ENCODE measurements at places on chromosomes 5 and 9.

DNA sequence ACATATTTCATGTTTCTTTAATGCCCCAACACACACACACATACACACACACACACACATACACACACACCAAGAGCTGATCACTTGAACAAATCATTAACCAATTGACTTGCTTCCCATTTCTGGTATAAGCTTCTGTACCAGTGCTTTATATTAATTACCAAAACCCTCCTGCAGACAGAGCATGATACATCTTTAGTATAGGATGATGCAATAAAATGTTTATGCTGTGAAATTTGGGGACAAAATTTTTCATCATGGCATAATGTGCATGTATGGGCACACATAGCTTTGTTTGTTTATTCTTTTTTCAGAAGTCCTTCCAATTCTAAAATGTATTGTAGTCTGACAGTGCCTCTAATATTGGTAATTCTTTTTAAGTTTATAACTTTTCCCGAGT is 34.5 kb downstream of the SLC1A3 start:
- no peak for DNase-seq

DNA sequence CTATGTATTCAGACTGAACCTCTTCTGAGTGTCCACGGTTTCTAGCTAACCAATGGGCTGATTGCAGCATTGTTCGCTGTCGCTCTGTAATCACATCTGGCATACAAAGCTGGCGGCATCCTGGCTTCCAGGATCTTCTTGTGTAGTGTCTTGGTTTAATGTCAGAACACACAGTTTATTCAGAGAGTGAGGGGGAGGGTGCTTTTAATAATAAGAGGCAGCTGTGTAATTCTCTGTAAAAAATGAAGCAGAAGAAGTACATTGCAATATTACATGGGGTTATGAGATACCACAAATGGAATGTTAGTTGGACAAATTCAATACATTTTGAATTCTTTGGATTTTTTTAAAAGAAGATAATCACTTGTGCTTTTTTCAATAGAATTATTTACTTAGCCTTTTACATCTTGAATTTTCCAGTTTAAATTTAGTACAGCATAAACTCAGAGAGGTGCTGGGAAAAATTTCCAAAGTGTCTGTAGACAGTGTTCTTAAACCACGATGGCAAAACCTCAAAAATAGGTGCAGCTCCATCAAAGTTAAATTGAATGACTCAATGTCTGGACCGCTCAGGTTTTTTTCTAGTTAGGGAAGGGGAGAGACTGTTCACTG is 206.0 kb downstream of the PCSK1 start:
- no peak for DNase-seq

GRCh38 chr5:74452856-74453255 is 187.7 kb downstream of the ENC1 start:
- no peak for DNase-seq

DNA sequence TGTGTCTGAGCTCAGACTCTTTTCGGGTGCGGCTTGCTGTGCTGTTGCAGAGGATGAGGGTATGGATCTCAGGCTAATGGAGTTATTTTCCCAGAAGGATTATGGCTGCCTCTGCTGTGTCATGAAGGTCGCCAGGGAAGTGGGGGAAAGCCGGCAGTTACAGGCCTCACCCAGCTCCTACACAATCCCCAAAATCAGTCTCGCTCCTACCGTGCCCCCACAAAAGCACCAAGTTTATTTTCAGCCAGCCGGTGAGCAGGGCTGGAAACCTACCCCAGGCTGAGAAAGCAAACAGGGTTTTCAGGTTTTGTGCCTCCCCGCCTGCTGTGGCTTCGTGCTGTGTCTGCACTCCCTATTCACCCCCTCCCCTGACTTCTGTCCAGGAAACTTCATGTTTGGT is 113.3 kb downstream of the SLC24A2 start:
- no peak for DNase-seq

- DNase-seq, result no peak
Observed at GRCh38 chr9:137247135-137247915, 3.8 kb upstream of the STPG3 start.

- no peak for DNase-seq
Observed at GRCh38 chr5:77991084-77991483, 214.9 kb upstream of the TBCA start.

DNA sequence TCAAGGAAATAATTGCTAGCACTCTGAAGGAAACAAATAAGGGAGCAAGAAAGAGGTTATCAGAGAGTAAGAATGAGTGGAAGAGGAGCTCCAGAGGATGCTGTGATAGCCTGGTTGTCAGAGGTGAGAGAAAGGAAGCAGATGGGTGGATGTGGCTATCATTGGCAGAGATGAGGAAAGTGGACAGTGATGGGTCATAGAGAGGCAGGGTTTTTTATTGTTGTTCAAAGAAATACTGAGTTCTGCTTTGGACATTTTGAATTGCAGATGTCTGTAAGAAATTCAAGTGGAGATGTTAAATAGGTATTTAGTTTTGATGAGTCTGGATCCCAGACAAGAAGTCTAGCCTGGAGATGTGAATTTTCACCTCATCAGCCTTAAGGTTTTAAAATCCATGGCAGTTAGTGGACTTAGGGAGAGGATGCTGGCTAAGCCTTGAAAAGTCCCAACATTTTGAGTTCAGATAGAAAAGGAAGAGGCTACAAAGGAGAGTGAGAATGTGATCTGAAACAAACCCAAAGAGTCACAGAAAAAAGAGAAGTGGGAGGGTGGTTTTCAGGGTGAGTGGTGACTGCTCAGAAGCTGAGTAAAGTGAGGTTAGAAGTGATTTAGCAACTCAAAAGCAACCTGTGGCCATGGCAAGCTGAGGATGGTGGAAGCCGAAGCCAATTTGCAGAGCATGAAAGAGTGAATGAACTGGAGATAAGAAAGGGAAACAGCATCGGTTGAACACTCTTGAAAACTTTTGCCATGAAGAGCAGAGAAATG is 50.4 kb downstream of the PPIC start:
- DNase-seq, result no peak

- no peak for DNase-seq
Observed at GRCh38 chr5:76457674-76458485, 54.8 kb downstream of the IQGAP2 start.

DNA sequence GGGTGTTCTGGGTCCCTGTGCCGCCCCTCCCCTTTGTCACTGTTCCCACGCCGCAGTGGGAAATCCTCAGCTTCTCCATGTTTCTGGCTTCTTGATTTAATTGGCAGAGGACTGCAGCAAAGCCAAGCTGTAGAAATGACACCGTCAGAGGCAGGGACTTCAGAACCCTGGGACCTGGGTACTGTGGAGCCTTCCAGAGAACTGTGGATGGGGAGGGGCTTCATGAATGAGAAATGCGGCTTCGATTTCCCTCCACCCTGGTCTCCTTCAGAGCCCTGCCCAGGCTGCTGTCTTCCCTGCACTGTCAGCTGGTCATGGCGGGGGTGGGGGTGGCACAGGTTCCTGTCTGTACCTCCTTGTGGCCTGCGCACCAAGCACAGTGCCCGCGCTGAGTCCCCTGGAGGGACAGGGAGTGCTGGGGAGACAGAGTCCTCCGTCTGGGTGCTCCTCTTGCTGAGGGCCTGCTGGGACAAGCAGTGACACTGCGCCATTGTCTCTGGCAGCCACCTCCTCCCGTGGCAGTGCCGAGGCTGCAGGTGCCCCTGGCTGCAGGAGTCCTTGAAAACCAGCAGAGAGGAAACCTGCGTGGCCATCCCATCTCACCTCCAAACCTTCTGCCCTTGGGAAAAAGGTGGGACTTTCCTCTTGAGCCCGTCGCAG is 47.2 kb downstream of the COL5A1 start:
- DNase-seq, result no peak

DNA sequence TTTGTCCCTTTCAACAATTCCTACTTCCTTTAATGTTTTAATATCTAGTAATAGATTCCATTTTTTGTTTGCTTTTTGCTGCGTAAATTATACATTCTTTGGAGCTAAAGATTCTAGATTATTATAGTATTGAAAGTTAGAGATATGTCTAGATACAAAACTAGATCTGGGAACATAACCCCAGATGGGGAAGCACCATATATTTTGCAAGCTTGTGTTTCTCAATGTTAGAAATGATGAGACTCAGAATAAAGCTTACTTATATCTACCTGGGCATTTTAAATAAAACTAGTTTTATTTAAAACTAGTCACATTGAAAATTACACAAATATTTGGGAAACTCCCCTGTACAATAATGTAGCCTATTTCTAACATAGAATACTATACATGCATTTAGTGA is 32.2 kb downstream of the TRIO start:
- DNase-seq, result no peak

- DNase-seq, result no peak
Observed at GRCh38 chr5:57493034-57493433, 10.4 kb upstream of the ACTBL2 start.

GRCh38 chr9:2209400-2209799 is 194.3 kb downstream of the SMARCA2 start:
- no peak for DNase-seq

- DNase-seq, result no peak
Observed at GRCh38 chr5:38673671-38674071, 117.2 kb upstream of the LIFR start.

DNA sequence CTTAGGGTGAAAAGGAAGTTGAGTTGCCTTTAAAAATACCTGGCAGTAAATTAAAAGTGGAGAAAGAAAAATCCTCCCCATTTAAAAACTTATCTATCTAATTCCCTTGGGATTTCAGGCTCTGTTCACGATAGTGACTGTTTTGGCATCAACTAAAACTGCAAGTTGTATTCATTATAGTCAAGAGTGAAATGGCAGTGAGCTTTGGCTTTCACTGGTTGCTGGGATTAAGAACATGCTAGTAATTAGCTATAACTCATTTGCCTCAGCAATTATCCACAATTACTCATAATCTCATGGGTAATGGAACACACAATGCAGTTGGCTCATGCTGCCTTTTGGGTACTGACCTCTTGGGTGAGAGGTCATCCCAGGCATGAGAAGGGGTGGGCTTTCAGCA is 250.1 kb downstream of the GAS1 start:
- DNase-seq, result no peak

DNA sequence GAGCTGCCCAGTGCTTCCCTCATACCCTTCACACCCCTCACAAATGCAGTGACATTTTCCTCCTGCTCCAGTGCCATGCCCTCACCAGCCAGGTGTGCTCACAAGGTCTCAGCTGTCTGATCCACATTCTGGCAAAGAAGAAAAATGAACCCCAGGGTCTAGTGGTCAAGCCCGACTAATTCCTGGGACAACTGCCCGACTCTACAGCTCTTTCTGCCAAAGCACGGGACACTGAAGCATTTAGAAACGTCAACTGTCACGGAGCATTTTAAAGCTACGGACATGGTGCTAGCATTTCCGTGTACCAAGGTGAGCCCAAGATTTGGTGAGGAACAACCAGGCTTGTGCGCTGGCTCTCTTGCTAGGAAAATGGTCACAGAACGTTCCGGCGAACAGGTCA is 56.8 kb upstream of the PHYKPL start:
- no peak for DNase-seq

DNA sequence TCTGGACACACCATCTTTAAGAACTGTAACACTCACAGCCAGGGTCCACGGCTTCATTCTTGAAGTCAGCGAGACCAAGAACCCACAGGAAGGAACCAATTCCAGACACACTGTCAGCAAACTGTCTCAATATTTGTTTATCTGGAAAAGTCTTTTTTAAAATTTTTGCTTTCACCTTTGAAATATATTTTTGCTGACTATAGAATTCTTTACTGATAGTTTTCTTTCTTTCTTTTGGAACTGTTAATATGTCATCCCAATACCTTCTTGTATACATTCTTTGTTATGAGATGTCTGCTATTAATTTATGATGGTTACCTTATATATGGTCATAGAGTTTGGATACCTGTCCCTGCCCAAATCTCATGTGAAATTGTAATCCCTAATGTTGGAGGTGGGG is 145.1 kb upstream of the IRX4 start:
- DNase-seq, result no peak

DNA sequence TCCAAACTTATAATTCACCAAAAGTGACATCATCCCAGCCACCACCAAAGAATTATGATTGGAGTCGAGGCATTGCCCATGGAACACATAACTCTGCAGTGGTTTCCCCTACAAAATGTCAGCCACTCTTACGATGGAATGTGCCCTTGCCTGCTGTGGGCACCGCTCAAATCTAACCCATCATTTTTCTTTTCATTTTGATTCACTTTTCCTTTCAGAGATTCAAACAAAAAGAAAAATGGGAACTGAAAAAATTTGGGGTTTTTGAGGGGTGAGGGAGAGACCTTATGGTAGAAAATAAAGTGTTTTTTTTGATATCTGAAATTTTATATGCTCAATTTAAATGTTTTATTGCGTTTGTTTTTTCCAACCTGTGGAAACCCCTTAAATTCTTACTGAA is 28.1 kb downstream of the SMARCA2 start:
- DNase-seq, result no peak

GRCh38 chr9:130383350-130383715 is 61.4 kb upstream of the ASS1 start:
- no peak for DNase-seq

- DNase-seq, result no peak
Observed at GRCh38 chr5:145585-146323, 45.5 kb upstream of the LRRC14B start.

DNA sequence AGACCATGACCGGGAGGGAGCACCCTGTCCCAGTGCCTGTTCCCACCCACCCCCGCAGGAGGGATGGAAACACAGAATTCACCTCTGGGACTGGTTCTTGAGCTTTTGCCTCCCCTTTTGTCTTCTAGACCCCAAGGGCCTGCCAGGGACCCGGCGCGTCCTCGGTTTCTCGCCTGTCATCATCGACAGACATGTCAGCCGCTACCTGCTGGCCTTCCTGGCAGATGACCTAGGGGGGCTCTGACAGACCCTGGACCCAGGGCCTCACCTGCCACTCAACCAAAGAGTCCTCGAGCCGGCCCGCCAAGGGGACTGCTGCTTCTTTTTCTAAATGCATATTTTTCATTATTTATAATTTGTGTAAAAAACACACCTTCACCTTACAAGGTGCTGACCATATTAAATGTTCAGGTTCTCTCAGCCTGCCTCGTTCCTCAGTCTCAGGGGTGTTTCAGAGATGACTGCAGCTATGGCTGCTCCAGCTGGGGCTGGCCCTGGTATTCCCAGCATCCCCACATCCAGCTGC is 16.9 kb downstream of the CARD19 start:
- DNase-seq, result no peak

DNA sequence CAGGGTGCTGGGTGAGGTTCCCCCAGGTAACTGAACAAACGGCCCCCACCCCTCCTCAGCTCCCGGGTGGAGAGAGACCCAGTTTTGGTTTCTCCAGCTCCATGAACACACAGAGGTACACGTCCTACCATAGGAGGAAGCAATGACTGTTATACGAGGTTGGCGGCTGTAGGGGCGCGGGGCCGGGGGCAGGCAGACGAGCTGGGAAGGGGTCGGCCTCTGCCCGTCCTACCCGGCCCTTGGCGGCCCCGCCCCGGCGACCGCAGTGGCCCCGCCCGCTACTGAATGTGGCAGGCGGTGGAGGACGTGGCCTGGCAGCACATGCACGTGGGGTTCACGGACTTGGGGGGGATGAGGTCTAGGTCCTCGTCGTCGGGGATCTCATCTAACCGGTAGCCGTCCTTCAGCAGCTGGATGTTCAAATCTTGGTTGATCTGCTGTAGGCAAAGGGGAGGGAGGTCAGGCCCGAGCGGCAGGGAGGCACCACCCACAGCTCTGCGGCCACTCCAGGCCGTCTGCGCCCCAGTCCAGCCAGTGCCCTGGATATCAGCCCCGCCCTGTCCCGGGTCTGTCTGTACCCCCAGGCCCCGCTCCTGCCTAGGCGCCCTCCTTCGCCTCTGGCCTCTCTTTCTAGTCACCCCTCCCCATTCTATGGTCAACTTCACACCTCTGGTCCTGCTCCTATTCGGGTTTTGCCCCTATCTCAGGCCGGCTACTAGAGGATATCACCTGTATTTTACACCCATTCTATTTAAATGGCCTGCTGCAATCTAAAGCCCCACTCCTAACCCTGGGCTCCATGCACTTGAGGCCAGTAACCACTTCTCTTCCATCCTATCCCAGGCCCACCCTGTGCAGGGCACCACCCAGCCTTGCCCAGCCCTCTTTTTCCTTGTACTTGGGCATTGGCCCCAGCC is 24.2 kb upstream of the MYORG start:
- DNase-seq, result no peak

Data from heart right ventricle (tissue), 16 donors.